PC-3 (cell line): ENCODE measurements at places on chromosomes 11 and 22. TPM values are rescaled to one million over a fixed set of nuclear protein-coding genes. Genes with fewer than 3 reads are reported as not detected.

The OR8A1 gene
- 0.04 TPM in 1 of 2 replicates, not detected in the other for total RNA-seq

The SPDYC gene
- not detected in 2 replicates for total RNA-seq

The SAA2 gene
- not detected in 2 replicates for total RNA-seq

The TRPM5 gene
- total RNA-seq = 0.06 TPM in 1 of 2 replicates, not detected in the other

The SERPIND1 gene
- total RNA-seq = 2.9 and 3.0 TPM in 2 replicates

The OR51B4 gene
- total RNA-seq = 0.11 TPM in 1 of 2 replicates, not detected in the other

The CYTH4 gene
- 1.9 and 4.6 TPM in 2 replicates for total RNA-seq

The MN1 gene
- total RNA-seq = 2.7 and 3.1 TPM in 2 replicates

The SLC6A5 gene
- total RNA-seq = not detected in 2 replicates
